ENCODE measurements at places on chromosomes 6 and 20.

DNA sequence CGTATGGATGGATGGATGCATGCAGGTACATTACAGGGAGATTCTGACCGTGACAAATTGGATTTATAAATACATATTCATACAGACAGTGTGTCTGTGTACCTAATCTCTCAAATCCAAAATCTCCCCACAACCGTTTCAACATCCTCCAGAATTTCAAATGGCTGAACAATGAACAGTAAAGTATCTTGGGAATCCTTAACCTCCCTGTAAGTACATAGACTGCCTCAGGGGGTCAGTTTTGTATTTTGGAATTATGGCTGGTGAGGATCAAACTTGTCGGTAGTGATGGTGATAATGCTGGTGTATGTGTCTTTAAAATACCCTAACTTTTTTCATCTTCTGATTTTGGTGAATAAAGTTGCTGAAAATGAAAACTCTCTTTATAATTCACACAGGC lies 246.2 kb downstream of the FOXC1 start:
- no peak for DNase-seq

GRCh38 chr6:24694198-24694597 lies 24.8 kb downstream of the C6orf62 start:
- no peak for DNase-seq

DNA sequence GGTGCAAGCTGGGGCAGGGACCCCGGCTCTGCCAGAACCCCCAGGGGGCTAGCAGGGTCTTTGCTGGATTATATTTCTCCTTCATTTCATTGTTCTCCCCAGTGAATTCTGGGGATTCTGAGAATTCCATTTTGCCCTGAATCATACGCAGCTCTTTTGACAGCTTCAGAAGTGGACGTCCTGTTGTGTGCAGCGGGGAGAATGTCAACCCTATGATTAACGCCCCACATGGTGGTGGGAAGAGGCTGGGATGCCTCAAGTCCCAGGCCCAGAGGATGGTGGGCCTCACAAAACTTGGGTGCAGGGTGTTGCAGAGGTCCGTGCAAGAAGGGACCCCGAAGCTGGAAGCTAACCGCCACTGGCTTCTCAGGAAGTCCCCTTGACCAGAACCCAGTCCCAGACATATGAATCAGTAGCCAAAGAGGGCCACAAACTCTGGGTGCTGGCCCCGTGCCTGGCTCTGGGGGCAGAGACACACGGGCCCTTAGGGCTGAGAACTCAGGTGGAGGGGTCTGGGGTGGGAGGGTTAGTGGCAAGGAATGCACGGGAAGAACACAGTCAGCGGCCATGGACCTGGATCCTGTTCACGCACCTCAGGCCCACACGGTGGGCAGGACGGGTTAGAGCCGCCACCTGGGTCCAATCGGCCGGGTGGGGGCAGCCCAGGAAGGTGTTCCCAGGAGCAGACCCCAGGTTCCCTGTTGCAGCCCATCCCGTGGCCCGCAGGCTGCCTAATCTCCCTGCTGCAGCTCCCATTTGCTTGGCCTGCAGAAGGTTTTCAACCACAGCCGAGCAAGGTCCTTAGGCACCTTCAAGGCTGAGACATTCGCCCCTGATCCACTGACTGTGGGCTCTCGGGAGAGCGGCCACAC lies 51.2 kb downstream of the YTHDF1 start:
- DNase-seq: no peak

DNA sequence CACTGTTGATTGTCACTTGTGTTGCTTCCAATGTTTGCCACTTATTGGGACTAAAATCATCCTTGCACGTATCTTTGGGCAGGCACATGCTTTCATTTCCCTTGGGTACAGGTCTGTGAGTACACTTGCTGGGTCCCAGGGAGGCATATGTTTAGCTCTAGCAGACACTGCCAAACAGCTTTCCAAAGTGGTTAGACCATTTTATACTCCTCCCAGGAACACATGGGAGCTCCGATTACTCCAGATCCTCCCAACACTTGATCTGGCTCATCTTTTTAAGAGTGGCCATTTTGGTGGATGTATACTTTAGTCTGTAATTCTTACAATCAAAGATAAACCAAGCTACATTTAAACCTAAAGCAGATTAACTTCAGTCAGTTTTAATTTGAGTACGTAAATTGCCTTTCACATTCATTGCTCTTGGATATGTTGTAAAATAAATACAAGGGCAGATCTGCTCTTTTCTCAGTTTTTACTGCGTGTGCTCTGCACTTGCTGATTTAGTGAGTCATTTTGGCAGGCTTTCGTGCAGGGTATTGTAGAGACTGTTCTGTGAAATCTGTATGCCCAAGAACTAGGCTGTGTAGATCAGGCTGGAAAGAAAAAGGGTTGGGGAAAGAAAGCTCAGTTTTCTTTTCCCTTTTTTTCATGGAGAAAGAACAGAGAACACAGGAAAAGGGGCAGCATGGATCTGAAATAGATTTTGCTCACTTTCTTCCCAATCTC lies 19.5 kb downstream of the SLC22A1 start:
- DNase-seq: no peak

DNA sequence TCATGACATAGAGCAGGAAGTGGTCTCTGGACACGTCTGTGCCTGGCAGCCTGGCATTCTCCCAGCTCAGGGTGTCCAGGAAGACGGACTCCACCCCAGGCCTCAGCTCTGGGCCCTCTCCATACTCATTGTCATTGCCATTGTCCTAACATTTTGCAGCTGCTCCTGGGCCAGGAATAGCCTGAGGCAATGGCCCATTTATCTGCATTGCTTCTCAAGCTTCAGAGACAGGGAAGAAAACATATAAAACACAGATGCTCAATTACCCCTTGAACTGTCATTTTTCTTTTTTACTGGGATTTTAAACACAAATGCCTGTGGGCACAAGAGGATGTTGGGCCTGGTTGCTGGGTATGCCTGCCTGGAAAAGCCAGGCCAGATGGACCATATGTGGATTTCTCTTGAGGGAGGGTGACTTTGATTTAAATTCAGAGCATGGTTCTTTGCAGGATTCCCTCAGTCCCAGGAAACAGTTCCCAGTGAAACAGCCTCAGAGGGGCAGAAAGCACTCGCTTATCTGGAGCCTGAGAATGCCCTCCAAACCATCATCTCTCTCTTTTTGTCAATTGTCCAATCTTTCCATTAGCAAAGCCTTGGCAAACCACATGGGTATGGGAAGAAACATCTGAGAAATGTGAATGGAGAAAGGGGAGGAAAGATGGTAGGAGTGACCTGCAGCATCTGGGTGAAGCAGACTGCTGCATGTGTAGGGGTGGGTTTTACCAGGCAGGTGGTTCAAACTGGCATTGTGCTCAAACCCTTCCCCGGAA lies 17.9 kb downstream of the LAMP5 start:
- no peak for DNase-seq

- DNase-seq: peak; percentile 26
Observed at GRCh38 chr6:143940011-143940597, 68.0 kb downstream of the PLAGL1 start.

DNA sequence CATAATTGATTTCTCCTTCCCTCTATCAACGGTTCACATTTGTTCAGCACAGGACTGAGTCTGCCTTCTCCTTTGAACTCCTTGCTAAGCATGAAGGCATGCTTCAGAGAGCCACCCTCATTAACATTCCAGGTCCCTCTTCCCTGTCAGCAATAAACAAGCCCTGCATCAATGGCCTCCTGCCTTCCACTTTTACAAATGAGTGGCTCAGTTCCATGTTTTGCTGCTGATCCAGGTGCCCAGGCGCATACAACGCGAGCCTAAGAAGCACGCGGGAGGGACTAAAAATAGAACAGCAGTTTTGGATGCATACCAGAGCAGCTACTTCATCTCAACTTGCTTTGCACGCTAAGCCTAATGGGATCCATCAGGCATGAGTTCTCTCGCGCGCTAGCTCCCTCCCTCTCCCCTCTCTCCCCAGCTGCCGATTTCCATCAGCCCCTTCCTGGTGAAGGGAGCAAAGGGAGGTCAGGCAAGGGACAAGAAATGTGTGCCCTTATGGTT lies 53.4 kb downstream of the TRAF3IP2 start:
- DNase-seq: no peak

GRCh38 chr6:160036790-160037206 lies 67.9 kb downstream of the IGF2R start:
- no peak for DNase-seq

- DNase-seq: no peak
Observed at GRCh38 chr20:45392733-45393132, 14.6 kb upstream of the TP53TG5 start.

- no peak for DNase-seq
Observed at GRCh38 chr6:105791583-105792318, 294.4 kb upstream of the PRDM1 start.

DNA sequence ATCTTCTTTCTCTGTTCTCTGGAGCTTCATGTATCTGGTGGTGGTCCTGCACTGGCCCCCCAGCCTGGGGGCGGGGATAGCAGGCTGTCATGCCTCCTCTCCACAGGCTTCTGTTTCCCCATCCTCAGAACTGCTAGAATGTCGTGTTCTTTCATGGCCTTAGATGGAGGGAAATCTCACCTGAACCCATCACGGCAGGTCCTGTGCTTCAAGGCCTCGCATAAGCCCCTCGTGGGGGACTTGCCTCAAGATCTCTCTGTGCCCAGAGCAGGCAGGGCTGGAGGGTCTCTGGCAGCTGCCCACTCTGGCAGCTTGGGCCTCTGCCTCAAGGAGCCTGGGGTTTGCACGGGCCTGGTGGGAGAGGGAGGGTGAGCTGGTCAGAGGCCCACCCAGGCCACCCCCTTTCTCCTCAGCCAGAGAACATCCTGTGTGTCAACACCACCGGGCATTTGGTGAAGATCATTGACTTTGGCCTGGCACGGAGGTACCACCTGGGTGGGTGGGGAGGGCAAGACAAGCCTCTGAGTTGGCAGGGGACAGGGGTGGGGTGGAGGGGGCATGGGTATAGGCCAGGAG lies 11.3 kb downstream of the MYLK2 start:
- no peak for DNase-seq

DNA sequence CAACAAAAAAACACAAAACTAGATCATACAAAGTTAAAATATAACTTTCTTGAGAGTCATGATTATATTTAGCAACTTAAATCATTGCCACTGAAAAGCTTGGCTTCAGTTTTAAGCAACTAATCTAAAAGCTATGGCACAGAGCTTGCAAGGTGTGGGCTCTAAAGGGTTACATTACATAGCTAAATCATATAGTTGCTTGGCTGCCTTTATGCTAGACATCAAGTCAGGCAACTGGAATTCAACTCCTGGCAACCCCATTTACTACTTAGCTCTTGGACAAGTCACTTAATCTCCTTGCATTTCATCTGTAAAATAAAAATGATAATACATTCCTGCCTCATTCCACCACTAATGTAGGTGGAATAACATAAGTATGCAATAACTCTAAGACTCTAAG lies 40.9 kb upstream of the GCM1 start:
- no peak for DNase-seq

- DNase-seq: no peak
Observed at GRCh38 chr20:63689046-63690002, 7.1 kb upstream of the TNFRSF6B start.

- DNase-seq: no peak
Observed at GRCh38 chr6:36314221-36315014, 22.3 kb downstream of the BNIP5 start.

DNA sequence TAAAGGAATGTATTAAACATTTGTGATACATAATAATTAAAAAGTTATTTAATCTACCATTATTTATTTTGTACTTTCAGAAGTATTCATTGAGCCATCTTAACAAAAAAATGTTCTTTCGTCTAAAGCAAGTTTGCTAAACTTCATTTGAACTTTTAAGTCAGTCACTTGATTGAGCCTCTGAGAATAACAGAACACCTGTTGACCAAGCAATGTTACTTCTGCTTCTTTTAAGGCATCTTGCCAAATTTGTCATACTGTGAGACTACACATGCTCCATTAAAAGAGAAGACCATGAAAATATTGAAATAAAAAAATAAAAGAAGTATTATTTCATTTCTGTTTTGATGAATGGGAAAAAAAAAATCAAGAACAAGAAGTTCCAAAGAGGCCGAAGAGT lies 141.8 kb upstream of the BMP5 start:
- no peak for DNase-seq

DNA sequence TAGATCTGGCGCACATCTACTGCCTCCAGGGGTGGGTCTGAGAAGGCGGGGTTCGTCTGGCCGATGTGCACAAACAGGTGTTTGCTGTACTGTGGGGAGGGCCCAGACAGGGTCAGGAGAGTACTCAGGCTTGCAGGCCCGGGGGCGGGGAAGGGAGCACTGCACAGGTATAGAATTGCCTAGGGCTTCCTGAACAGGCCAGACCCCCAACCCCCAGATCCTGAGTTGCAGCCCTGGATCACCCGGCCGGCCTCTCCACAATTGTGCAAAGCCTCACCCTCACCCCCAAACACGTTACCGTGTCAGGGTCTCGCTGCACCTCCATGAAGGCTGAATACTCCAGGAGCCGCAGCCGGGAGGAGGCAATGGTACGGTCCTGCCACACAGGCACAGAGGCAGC lies 7.8 kb downstream of the RPL10A start:
- no peak for DNase-seq

DNA sequence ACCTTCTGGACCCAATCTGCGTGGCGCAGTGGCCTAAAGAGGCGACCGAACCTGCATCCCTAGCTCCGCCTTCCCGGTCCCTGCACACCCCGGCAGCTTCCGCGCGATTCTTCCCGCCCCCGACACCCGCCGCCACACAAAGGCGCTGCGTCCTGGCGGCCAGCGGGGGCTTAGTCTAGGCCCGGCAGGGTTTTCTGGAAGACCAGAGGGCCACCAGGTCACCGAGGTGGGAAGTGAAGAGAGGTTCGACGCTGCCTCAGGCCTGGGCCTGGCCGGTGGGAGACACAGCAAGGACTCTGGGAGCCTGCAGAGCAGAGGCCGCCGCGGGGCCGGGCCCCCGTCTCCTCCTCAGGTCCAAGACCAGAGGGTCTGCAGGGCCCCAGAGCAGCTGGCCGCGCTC lies 154.9 kb downstream of the OR2B2 start:
- peak; percentile 33 for DNase-seq

GRCh38 chr6:129645106-129645829 lies 64.7 kb downstream of the ARHGAP18 start:
- no peak for DNase-seq

DNA sequence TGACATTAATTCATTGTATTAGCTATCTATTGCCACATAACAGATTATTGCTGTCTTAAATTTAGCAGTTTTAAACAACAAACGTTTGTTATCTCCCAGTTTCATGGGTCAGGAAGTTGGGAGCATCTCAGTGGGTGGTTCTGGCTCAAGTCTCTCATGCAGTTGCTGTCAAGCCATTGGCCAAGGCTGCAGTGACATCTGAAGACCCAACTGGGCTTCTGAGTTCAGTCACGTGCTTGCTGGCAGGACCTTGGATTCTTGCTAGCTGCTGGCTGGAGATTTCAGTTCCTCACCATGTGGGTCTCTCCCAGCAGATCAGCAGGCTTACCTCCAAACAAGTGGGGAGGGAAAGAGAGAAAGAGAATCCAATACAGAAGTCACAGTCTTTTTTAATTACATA lies 152.6 kb upstream of the EXOC2 start:
- DNase-seq: no peak

GRCh38 chr6:36769183-36769675 lies 70.0 kb downstream of the CPNE5 start:
- no peak for DNase-seq

DNA sequence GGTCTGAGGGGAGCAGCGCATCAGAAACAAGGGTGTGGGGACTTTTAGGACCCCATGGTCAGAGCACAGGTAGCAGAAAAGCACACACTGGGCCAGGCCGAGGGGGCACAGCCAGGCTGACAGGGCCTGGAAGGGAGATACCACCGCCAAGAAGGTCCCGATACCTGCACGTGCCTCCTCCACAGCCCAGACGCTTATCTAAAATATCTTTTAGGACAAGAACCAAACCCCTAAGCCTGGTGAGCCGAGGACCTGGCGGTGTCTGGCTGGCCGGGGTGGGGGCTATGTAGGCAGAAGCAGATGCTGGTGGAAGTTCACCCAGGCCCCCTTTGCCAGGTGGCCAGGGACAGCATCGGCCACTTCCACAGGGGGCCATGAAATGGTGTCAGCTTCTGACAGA lies 89.3 kb downstream of the CDC5L start:
- DNase-seq: no peak

Measured in activated T-cell treated with anti-CD3 and anti-CD28 coated beads for 1 hour (primary cell).